ENCODE measurements at places on chromosomes 5 and 9. TPM values are rescaled to one million over a fixed set of nuclear protein-coding genes. Genes with fewer than 3 reads are reported as not detected.
A peak's percentile ranks its signal among the peaks of the same experiment; 100 is the strongest.

GRCh38 chr5:57185313-57185712, 11.5 kb downstream of the GPBP1 start:
- DNase-seq = no peak

The KIAA0825 gene
- polyA plus RNA-seq = 0.05 TPM

The SMAD5 gene
- polyA plus RNA-seq = 17.4 TPM

The ANXA2R gene
- polyA plus RNA-seq = 4.8 TPM

- no peak for DNase-seq
These were observed 275.2 kb downstream of the SMARCA2 start for GRCh38 chr9:2290382-2290781.

- no peak for DNase-seq
These were observed at the start of gene ANGPTL2 for GRCh38 chr9:127122176-127123063. TSS of gene ANGPTL2 (minus strand) at chr9:127122635. CDS start at chr9:127108731, 13,904 bp downstream.

GRCh38 chr5:139667730-139668063, 19.5 kb downstream of the CXXC5 start:
- no peak for DNase-seq

The GADD45G gene
- polyA plus RNA-seq = not detected

GRCh38 chr9:109317979-109318741, 2.7 kb downstream of the EPB41L4B start:
- DNase-seq = no peak

GRCh38 chr5:67149951-67150523, 46.6 kb downstream of the CD180 start:
- no peak for DNase-seq

- DNase-seq = no peak
These were observed 85.5 kb upstream of the NUDT12 start for GRCh38 chr5:103648086-103648485.

DNA sequence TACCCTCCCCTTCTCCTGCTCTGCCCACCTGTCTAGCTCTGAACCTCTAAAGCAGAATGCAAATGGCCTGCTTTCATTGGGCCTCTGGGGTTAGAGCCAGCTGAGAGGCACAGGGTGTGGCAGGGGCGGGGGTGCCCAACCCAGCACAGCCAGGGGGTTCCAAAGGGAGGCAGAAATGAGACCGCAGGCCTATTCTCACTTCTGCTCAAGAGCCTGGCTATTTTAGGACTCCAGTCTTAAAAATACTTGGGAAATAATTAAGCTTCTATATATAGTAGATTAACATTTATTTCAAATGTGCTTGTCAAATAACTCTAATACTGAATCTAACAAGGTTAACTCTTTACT, 5.7 kb downstream of the QSOX2 start:
- no peak for DNase-seq

DNA sequence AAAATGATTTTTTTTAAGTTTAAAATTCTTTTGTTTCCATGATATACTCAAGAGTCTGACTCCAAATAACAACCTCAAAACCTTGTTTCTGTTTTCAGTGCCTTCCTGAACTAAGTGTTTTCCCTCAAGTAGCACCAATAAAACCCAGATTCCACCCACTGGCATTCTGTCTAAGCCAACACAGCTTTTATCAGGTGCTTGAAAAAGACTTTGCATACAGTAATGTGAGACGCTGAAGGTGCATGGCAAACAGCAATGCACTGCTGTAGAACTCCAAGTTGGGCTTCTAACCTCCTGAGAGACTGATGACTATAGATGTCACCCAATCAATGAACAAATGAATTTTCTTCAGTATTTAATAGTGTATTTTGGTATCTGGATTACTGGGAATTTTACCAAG, 95.7 kb downstream of the NFIB start:
- no peak for DNase-seq

DNA sequence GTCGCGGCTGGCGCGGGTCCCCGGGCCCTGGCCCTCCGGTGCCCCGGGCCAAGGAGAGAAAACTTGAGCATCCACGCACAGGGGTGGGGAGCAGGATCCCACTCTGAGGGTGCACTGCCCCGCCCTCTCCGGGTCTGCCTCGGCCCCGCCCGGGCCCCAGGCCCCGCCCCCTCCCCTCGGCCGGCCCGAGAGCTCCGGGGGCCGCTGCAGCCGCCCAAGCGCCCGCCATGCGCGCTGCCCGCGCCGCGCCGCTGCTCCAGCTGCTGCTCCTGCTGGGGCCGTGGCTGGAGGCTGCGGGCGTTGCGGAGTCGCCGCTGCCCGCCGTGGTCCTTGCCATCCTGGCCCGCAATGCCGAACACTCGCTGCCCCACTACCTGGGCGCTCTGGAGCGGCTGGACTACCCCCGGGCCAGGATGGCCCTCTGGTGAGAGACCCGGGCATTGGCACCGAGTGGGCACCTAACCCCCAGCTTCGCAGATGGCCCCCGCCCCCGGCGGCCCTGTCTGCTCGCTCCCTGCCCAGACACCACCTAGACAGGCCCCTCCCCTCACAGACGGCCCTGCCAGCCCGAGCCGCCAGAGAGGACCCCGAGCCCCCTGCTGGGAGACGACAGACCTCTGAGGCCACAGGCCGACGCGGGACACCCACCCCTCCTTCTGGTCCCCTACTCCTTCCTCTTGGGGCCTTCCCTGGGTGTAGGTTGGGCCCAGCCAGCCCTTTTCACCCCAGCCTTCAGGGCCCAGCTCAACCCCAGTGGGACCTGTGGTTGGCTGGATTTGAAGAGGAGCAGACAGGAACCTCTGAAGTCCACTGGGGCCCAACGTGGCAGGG, at the start of gene CERCAM:
Gene CERCAM, plus strand, starts transcription at position 207 of the 831 bp plus-strand sequence. Its CDS starts 21 bp downstream, at position 228.
- DNase-seq = peak; percentile 87

The C5orf52 gene
- not detected for polyA plus RNA-seq

DNA sequence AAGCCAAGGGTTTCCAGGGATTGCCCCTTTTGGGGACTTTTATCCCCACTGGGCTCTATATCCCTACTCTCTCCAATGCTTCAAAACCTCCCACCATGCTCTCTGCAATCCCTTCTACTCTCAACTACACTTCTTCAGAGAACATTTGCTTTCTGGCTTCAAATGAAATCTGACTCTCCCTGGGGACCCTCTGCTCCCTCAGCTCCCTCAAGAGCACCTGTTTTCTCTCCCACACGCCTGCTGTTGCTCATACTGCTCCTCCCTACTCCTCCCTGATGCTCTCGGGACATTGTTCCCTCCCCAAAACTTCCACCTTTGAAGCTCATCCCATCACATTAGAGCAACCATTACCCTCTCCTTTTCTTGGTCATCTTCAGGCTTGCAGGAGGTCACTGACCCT, 344.9 kb downstream of the CDK5RAP2 start:
- no peak for DNase-seq

The CFAP90 gene
- polyA plus RNA-seq = not detected

GRCh38 chr5:14787801-14788579, 83.6 kb downstream of the ANKH start:
- DNase-seq = no peak

GRCh38 chr5:179766021-179766725, 27.6 kb upstream of the LTC4S start:
- DNase-seq = peak; percentile 42

The TICAM2 gene
- polyA plus RNA-seq = 0.38 TPM

GRCh38 chr5:39670391-39670790, 245.6 kb upstream of the DAB2 start:
- no peak for DNase-seq

GRCh38 chr9:77554586-77555105, 93.5 kb downstream of the GNA14 start:
- no peak for DNase-seq

- DNase-seq = no peak
These were observed 293.4 kb upstream of the IRX1 start for GRCh38 chr5:3302228-3302627.

GRCh38 chr9:97990259-97990658, 7.1 kb downstream of the ANP32B start:
- DNase-seq = peak; percentile 28

GRCh38 chr5:15929611-15930263, 249.9 kb downstream of the MARCHF11 start:
- DNase-seq = no peak

GRCh38 chr9:38288502-38288901, 104.0 kb upstream of the ALDH1B1 start:
- DNase-seq = no peak

The ARID3C gene
- polyA plus RNA-seq = not detected

DNA sequence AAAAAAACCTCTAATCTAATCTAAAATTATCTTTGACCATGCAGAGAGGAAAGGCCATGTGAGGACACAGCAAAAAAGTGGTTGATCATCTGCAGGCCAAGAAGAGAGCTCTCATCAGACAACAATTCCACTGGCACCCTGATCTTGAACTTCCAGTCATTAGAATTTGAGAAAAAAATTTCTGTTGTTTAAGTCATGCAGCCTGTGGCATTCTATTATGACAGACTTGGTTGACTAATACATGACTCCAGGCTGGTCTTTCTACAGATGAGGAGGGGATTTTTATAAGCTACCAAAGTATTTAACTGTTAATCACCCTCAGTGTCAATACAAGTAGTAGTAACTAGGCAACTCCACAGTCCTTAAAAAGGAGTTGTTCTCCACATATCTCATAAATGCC, 358.5 kb upstream of the RGMB start:
- DNase-seq = no peak

- DNase-seq = peak; percentile 100
These were observed 21.9 kb upstream of the QSOX2 start for GRCh38 chr9:136267261-136268111.

The GARNL3 gene
- 1.7 TPM for polyA plus RNA-seq

GRCh38 chr5:93891491-93892480, 150.4 kb upstream of the POU5F2 start:
- no peak for DNase-seq

The B4GALT7 gene
- polyA plus RNA-seq = 15.0 TPM

DNA sequence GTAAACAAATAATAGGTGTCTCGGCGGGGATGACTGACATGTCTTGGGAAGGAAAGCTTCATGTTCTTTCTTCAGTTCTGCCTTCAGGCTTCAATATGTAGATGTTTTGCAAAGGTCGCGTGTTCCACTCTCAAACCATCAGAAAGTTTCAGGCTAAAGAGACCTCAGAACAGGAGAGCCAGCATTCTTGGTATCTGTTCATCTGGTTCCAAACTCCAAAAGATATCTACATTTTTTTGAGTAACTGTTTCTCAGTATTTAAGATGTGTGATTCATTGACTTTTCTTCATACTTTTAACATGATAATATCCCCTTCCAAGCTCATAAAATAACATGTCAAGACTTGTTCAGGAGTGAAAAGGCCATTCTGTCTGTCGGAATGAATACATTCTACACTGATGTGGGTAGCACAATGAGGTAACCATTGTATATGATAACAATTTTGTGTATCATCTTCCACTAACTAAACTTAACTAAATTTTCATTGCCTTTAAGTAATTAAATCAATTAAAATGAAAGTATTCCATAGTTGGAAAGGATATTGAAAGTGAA, 183.6 kb downstream of the CFAP90 start:
- DNase-seq = no peak

- DNase-seq = no peak
These were observed 43.8 kb downstream of the ACTL7B start for GRCh38 chr9:108811944-108812343.

The CATSPER3 gene
- polyA plus RNA-seq = 0.61 TPM

DNA sequence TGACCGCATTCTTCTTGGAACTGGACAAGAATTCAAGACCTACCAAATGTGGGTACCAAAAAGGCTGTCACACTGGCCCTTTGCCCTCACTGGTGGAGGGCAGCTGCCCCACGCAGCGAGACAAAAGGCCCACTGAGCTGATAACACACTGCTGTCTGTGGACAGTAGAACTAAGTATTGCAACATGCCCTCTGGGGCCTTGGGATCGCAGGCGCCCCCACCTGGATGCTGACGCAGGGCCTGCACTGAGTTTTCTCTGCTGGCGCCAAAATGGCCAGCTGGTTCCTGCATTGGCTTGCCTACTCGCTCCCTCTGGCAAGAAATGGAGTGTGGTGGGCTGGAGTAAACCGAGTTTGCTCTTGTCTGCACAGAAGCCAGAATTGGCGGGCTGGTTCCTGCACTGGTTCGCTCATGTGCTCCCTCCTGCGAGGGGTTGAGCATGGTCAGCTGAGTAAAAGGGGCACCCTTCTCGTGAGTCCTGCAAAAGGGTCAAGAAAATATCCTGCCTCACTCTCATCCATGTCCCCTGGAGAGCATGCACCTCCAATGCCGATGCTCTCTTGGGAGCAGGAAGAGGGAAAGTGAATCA, 55.7 kb downstream of the NXNL2 start:
- peak; percentile 20 for DNase-seq

- DNase-seq = peak; percentile 35
These were observed 2.5 kb downstream of the MGAT1 start for GRCh38 chr5:180799902-180800801.

DNA sequence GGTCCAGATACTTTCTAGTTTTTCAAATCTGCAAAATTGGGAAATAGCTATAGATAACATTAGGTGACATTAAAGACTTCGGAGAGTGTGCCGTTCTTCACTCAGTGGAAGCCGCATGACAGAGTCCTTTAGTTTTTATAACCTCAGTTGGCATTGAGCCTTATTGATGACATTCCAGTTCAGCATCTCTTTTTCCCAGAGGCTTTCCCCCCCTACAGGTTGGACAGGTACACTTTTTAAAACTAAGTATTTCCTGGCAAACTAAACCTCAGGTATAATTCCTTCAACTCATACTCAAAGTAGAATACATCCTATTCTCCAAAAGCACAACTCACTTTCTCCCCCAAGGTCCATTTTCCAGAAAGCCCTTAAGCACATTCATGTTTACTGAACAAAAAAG, 58.7 kb downstream of the SLC46A2 start:
- no peak for DNase-seq

DNA sequence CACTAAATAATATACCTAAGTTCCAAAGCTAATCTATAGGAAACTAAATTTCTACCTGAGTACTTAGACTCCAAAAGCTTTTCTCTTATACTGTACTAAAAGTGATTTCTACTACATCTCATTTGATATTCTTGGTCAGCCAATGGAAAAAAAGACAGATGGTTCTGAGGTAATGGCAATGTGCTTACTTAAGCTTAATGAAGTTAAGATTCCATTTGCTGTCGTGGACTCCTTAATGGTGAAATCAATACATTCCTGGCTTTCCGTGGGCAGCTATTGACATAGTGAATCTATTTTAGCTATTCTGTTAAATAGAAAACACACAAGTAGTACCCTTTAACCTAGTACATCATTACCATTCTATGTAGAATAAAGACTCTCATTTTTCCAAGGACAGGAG, 1825.6 kb upstream of the CDH9 start:
- no peak for DNase-seq

- no peak for DNase-seq
These were observed 166.4 kb upstream of the MVB12B start for GRCh38 chr9:126160067-126160853.

- DNase-seq = no peak
These were observed 39.8 kb downstream of the MAMDC2 start for GRCh38 chr9:70083429-70083828.

Data from K562 (cell line).